ENCODE measurements at places on chromosomes 5 and 9.

- no peak for DNase-seq
Measured at GRCh38 chr5:137667341-137667740, 68.5 kb downstream of the KLHL3 start.

GRCh38 chr5:96726802-96727201, 64.6 kb downstream of the CAST start:
- no peak for DNase-seq

- no peak for DNase-seq
Measured at GRCh38 chr5:76471406-76471805, 68.3 kb downstream of the IQGAP2 start.

GRCh38 chr9:23779220-23779619, 46.8 kb downstream of the ELAVL2 start:
- DNase-seq = no peak

- DNase-seq = no peak
Measured at GRCh38 chr9:105026451-105026850, 98.5 kb upstream of the ABCA1 start.

- DNase-seq = no peak
Measured at GRCh38 chr9:35311891-35312639, 150.3 kb downstream of the UNC13B start.

DNA sequence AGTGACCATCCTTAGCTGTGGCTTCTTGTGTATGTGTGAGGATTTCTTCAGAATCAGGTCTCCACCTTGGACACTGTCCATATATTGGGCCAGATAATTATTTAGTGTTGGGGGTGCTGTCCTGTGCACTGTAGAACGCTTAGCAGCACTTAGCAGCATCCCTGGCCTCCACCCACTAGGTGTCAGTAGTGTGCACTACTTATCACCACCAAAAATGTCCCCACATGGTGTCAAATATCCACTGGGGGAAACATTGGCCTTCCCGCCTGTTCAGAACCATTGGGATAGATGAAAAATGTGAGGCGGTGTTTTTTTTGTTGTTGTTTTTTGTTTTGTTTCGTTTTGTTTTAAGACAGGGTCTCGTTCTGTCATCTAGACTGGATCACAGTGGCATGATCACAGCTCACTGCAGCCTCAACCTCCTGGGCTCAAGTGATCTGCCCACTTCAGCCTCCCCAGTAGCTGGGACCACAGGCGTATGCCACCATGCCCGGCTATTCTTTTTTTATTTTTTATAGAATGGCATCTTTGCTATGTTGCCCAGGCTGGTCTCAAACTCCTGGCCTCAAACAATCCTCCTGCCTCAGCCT, 67.7 kb downstream of the TENT4A start:
- DNase-seq = no peak

DNA sequence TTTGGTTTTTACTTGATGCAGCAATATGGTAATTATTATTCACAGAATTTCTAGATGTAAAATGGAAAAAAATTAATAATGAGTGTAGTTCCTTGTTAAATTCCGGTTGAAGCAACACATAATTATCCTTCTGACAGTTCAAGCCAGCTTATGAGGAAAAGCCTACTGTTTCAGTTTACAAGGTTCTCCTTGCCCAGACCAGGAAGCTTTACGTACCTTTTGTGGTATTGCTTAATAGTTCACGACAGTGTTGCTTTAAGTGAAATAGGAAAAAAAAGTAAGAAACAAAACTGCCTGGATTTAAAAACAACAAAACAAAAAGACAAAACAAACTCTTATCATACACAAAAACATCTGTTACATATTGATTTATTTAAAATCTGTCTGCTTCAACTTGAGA, 547.3 kb upstream of the C9orf72 start:
- DNase-seq = no peak

- no peak for DNase-seq
Measured at GRCh38 chr5:181051841-181052671, 12.0 kb downstream of the BTNL9 start.

DNA sequence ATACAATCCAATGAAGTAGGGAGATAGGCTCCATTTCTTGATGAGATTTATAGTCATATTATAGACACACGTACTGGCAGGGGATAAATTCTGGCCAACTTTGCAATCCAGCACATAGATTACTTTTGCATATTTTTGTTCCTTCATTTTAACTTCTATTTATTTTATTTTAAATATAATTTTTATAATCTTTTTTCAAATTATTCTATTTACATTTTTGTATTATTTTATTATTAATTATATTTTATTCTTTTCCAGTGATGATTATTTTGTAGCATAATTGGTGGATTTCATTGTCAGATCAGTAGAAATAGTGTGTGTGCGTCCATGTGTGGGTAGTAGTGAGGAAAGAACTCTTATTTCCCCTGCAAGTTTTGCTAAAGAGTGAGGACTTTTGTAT, 980.1 kb upstream of the TYRP1 start:
- no peak for DNase-seq

DNA sequence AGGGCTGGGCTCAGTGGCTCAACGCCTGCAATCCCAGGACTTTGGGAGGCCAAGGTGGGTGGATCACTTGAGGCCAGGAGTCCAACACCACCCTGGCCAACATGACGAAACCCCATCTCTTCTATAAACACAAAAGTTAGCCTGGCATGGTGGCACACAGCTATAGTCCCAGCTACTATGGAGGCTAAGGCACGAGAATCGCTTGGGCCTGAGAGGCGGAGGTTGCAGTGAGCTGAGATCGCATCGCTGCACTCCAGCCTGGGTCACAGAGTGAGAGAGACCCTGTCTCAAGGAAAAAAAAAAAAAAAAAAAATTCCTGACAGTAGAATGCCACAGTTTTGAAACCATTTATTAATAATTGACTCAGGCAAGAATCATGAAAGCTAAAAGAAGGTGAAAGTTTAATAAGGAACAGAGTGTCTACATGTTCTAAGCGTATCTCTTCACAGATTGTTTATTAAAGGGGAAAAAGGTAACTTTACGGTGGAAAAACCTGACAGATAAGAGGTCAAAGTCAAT, 5.7 kb upstream of the PTGR1 start:
- DNase-seq = no peak

DNA sequence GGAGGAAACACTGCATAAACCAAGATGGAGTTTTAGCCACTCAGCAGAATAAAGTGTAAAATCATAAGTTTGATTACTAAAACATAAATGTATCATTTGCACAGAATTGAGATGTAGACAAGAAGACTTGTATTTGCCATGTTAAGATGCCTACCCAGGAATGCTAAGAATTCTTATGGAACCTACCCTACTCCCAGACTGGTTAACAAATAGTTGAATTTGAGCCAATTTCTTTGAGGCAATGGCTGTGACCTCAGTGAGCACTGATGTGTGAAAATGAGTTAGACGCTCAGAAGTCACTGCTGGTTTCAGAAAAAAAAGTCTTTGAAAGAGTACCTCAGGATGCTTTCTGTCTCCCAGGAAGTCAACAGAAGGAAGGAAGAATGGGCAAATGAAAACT, 95.6 kb downstream of the ESM1 start:
- DNase-seq = no peak

DNA sequence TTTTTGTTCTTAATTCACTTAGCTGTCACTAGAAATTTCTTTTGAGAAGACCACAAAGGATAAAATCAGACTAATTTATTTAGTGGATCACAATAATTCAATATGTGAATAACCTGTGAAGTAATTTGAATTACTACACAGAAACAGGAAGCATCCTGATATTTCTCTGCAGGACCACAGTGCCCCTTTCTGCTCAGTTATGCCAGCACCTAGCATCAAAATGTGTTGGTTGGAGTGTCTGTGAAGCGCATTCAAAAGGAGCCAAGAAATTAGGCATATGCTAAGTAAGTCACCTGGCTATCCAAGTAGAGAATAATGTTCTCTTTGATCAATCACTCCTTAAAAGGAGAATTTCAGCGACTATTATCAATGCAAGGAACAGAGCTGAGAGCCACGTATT, 187.5 kb downstream of the SLC12A2 start:
- no peak for DNase-seq

DNA sequence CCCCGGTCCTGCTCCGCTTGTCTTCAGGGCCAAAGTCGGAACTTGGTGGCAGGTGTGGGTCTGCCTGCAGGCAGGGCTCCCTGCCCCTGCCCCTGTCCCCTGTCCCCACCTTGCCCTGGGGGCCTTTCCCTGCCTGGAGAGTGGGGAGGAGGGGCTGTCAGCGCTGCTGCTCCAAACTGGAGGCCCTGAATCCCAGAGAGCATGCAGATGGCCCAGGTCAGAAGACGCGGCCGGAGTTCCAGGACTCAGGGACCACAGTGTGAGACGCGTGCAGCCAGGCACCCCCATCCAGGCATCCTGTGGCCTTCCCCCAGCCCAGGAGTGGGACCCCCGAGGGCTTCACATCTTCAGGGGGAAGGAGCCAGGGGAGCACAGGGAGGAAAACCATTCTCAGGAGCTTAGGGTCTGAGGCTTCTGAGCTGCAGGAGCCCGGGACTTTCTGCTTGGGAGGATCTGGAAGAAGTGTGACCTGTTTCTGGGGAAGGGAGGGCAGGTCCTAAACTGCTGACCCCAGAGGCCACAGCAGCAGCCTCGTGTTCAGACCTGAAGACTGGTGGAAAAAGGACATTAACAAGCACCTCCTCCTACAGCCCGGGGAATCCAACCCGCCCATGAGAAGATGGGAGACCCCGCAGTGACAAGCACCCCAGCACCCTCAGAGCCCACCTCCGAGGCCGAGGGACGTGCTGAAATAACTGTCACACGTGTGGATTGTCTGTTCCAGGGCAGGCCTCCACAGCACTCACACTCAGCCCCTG, 38.0 kb downstream of the RASGEF1C start:
- DNase-seq = no peak

DNA sequence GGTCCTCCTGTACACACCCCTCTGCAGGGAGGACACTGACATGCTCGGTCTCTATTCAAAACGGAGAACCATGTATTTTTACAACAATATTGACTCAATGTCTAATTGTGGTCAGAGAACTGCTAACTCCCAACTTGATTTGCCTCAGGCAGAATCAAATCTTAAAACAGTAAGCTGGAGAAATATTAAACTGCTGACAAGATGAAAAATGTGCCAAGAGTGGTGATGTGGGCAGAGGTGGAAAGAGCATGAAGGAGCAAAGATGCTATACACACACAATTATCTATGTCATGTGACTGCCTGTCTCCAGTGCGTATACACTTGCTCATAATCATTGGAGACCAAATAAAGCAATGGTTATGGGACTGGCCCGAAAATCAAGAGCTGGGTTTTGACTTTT, 556.1 kb upstream of the ZNF608 start:
- no peak for DNase-seq

GRCh38 chr5:141898448-141899049, 20.3 kb upstream of the PCDH1 start:
- no peak for DNase-seq

Measured in activated CD4-positive, CD25-positive, alpha-beta regulatory T cell treated with anti-CD3 and anti-CD28 coated beads, Interleukin-2, amount 50 U/mL, for 72 hours (primary cell).